ENCODE measurements at places on chromosomes 1 and 21. TPM values are rescaled to one million over a fixed set of nuclear protein-coding genes. Genes with fewer than 3 reads are reported as not detected.

DNA sequence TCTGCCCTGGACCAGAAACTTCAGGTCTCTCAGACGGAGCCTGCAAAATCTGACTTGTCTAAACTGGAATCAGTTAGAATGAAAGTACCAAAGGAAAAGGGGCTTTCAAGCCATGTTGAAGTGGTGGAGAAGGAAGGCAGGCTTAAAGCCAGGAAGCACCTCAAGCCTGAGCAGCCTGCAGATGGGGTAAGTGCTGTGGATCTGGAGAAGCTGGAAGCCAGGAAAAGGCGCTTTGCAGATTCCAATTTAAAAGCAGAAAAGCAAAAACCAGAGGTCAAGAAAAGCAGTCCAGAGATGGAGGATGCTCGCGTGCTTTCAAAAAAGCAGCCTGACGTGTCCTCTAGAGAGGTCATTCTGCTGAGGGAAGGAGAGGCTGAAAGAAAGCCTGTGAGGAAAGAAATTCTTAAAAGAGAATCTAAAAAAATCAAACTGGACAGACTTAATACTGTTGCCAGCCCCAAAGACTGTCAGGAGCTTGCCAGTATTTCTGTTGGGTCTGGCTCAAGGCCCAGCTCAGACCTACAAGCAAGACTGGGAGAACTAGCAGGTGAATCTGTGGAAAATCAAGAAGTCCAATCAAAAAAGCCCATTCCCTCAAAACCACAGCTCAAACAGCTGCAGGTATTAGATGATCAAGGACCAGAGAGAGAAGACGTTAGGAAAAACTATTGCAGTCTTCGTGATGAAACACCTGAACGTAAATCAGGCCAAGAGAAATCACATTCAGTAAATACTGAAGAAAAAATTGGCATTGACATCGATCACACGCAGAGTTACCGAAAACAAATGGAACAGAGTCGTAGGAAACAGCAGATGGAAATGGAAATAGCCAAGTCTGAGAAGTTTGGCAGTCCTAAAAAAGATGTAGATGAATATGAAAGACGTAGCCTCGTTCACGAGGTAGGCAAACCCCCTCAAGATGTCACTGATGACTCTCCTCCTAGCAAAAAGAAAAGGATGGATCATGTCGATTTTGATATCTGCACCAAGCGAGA is 46.6 kb downstream of the ZBTB17 start:
- no peak for DNase-seq

OLIG2 gene
- total RNA-seq, result not detected

DNA sequence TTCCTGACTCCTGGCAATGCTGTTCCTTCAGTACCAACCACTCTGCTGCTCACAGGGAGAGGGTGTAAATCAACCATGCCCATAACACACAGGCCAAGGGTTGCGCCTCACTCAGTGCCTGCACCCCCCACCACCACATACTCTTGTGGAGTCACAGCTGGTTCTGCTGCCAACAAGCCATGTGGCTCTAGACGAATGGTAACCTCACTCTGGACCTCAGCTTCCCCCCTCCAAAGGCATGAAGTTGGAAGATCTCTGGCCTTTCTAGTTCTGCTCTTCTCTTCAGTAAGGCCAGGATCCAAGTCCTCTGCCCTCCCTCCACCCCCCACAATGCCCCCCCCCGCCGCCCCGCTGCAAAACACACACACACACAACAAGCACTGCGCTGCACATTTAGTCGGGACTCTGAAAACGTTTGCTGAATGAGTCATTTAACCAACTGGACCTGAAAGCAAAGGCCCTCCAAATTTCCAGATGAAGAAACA is 1.7 kb upstream of the GLIS1 start:
- no peak for DNase-seq

GRCh38 chr21:41387042-41387819 is 25.4 kb downstream of the MX2 start:
- no peak for DNase-seq

DNA sequence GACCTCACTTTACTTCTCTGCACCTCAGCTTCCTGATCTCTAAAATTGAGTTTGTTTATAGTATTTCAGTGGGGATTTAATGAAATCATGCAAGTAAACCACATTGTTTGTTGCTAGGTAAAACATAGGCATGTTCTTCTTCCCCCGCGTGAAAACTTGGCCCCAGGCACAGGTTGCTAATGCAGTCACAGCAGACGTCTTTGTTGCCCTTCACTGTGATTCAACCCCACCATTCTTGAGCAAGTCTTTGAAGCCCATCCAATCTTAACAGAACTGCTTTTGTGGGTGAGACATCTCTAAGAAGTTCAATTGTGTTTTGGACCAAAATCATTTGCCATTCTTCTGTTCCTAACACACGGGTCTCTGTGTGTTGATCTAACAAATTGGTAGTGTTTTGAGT is 185.5 kb downstream of the ZNF281 start:
- no peak for DNase-seq

DNA sequence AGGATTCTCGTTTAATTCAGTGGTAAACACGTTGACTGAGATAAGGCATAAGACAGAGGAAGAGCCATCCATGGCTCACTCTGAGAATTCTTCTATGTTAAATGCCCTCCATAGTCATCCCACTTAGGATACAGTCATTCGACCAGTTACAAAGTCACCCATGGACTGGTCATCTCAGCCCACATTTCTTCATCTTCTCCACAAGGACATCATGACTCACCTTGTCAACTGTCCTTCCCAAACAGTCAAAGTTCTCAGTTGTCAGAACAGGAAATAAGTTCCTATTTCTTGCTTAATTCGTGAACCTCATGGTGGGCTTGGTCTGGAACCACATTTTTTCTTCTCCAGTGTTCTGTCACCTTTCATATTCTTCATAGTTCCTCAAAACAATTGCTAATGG is 133.2 kb downstream of the TGFB2 start:
- no peak for DNase-seq

LYPD8 gene
- total RNA-seq, result not detected

DNA sequence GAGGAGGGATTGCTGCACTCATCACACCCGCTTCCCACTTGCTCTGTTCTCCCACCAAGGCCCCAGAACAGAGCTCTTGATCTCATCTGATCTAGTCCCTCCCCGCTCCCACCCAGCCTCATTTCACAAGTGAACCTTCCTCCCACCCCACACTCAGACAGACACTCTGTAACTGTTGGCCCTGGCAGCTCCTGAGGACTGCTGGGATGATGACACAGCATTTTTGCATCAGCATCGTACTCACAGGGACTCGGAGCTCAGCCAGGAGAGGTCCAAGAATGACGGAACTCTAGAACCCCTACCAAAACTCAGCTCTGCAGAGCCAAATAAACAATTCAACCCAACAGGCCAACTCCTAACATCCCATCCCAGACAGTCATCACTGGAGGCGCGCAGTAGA is 11.2 kb upstream of the ZNF124 start:
- no peak for DNase-seq

DNA sequence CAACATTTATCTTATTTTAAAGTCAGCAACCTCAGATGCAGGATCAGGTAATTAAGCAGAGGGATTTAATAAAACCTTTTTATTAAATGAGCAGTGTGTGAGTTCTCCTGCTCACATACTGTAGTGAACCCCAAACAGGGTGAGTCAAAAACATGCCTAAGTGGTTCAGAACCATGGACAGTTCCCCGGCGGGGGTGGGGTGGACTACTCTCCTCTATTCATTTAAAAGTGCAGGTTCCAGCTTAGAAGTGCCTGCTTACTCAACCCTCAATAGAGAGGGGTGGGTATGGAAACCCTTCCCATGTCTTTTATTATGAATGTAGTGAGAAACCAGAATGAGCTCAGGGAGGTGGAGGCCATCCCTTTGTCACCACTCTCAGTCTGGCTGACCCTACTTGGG is 397.9 kb downstream of the HHAT start:
- DNase-seq, result no peak

- no peak for DNase-seq
Measured at GRCh38 chr21:15823486-15824150, 93.8 kb downstream of the USP25 start.

DNA sequence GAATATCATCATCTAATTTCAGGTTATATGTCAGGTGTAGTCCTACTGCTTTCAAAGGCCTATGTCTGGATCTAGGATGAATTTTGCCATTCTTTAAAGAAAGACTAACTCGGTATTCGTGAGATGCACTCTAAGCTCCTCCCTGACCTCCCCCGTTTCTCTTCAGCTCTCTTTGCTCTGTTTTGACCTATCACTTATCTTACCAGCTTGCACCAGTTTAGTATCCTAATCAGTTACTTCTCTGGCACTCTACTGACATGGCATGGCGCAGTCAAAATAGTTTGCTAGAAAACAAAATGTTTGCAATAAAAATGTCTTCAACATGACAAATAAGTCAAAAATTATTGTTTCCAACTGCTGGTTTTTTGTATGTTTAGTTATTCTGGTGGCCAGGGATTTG is 8.4 kb upstream of the SLC16A1 start:
- DNase-seq, result no peak

GRCh38 chr1:57423135-57423655 is 665 bp downstream of the DAB1 start:
- no peak for DNase-seq

- DNase-seq, result no peak
Measured at GRCh38 chr21:27645285-27645684, 678.4 kb upstream of the ADAMTS5 start.

DNA sequence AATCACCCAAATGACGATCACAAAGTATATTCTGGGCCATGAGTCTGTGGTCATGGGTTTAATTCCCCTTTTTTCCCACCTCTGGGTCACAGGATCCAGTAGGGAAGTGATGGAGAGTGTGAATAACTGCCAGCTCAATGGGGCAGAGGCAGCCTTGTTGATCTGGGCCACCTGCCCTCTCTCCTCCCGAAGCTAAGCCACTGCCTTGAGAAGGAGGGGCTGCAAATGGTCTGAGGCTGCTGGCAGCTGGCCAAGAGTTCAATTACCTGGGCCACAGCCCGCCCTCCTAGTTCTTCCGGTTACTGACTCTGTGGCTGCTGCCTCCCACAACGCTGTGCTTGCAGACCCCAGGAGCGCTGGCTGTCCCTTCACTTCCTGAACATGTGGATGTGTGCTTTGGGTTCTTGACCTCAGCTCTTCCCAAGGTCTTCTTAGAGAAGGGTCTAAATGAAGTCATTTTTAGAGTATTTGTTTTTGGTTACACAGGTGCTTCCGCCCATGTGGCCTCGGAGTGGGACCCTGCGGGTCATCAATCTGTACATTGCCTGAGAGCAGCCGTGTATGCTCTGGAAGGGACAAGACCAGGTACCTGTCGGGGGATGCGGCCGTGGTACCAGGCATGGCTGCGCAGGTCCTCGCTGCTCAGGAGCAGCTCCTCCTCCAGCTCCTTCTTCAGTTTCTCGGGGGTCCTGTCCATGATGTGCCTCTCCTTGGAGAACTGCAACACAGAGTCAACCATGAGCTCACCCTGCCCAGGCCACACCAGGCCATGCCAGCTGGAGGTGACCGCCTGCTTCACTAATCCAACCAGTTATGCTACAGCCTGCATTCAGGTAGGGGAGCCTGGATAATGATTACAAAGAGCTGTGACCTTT is 89.7 kb downstream of the BCAR3 start:
- DNase-seq, result no peak

DNA sequence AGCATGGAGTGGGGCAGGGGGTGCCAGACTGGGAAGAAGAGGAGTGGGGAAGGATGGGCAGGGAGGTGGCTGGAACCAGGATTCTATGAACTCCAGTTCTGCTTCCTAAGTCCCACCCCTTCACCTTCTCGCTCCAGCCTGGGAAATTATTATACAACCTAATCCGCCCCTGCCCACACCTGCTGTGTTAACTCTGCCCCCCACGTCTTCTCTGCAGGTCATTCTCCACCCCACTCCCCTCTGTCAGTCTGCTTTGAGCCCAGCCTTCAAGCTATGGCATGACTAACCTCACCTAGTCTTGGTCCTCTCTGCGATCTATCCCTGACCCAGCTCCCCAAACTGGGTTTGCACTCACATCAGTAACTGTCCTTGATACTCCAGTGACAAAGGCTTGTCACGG is 46.0 kb upstream of the GOLT1A start:
- DNase-seq, result no peak

GRCh38 chr21:31530897-31531705 is 128.4 kb upstream of the SOD1 start:
- no peak for DNase-seq

GRCh38 chr1:90472775-90473174 is 244.3 kb downstream of the BARHL2 start:
- DNase-seq, result no peak

DNA sequence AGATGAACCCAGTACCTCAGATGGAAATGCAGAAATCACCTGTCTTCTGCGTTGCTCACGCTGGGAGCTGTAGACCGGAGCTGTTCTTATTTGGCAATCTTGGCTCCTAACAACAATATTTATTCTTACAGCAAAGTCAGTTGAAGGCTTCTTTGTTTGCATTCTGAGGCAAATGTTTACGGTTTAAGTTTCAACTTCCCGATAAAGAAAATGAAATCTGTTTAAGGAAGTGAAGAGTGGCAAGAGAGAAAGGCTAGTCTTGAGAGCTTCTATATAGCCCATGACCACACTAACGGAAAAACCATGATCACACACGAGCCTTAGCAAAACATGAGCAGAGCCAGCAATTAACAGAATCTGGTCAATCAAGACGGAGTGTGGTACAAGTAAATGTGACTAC is 122.6 kb upstream of the ZNHIT6 start:
- no peak for DNase-seq

SLC5A9 gene
- not detected for total RNA-seq

DNA sequence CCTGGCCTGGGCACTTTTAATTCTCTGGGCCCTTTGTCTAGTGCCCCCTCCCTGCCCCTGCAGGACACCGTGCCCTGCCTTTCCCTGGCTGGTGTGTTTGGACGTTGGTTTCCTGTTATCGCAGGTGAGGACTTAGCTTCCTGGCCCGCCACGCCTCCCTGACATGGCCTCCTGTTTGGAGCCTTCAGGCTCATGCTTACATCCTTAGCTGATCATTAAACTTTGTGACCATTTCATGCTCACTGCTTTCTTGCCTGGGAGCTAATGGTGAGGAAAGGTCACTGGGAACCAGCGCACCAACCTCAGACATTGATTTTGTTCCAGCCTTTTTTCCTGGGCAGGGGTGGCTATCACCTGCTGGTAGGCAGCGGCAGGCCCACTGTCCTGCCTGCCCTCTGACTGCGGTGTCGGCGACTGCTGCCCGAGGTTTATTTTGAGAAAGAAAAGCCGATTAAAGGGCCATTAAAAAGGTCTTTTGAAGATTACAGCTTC is 3.7 kb downstream of the PFKL start:
- DNase-seq, result no peak

Data from activated T-helper 2 cell treated with anti-CD3 and anti-CD28 coated beads, Interferon-gamma antibody, Interleukin-2, Interleukin-4, amounts not matched to agents 10 μg/mL and 5 μg/mL and 100 μg/mL, durations not matched to agents 14 hours and 24 hours and 36 hours (primary cell).